ENCODE measurements at places on chromosomes 12 and 14.
A peak's percentile ranks its signal among the peaks of the same experiment; 100 is the strongest.

GRCh38 chr12:101746661-101747060, 7.4 kb upstream of the SYCP3 start:
- DNase-seq = no peak

GRCh38 chr14:60926002-60926401, 54.9 kb downstream of the TRMT5 start:
- DNase-seq = no peak

DNA sequence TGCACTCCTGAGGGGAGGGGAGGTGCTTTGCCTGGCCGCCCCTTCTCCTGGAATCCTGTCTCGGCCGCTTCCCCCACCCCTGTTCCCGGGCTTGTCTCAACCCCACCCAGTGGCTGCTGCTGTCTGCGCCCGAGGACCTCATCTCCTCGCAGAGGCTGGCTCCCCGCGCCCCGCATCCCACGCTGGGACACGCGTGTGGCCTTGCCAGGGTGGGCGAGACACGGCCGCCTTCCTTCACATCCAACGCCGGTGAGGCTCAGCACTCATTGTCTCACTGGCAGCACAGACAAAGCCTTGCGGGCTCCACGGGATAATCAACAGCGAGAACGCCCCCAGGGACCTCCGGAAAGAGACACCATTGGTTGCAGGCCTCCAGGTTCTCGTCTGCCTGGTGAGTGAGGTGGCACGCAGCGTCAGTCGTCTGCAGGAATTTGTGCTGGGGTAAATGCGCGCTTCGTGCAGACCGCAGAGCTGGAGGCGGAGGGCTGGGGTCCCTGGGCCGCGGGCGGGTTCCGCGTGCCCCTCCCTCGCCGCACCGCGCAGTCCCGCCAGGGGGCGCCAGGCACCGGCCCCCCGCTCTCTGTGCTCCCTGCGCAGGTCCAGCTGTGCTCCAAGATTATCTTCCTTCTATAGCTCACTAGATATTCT, 26.8 kb downstream of the CCDC177 start:
- DNase-seq = peak; percentile 64

DNA sequence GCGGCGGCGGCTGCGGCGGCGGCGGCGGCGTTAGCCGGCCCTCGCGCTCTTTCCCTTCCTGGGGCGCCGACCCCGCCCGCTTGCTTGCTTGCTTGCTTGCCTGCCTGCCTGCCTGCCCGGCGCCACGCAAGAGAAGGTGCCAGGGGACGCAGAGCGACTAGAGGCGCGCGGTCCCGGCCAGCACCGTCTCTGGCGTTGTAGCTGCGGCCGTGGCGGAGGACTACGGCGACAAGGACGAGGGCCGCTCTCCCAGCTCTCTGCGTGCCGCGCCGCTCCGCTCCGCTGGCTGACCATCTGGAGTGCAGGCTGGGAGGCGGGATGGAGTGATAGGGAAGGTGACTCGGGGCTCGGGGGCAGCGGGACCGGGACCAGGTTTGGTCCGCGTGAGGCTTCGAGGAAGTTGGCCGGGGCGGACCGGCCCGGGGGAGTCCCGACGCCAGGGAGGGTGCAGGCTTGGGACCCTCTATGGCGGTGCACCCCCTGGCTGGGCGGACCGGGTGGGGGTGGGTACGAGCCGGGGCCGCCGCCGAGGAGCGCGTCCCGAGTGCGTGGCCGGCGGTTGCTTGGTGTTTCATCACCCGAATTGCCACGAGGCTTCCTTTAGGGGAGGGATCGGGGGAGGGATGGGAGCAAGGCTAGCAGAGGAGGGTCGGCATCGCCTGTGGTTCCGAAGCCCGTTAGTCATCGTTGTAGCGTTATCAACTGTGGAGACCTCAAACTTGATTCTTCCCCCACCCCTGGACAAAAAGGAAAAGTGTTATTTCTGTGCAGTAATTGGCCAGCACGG, 471 bp downstream of the XPOT start:
- DNase-seq = peak; percentile 45

DNA sequence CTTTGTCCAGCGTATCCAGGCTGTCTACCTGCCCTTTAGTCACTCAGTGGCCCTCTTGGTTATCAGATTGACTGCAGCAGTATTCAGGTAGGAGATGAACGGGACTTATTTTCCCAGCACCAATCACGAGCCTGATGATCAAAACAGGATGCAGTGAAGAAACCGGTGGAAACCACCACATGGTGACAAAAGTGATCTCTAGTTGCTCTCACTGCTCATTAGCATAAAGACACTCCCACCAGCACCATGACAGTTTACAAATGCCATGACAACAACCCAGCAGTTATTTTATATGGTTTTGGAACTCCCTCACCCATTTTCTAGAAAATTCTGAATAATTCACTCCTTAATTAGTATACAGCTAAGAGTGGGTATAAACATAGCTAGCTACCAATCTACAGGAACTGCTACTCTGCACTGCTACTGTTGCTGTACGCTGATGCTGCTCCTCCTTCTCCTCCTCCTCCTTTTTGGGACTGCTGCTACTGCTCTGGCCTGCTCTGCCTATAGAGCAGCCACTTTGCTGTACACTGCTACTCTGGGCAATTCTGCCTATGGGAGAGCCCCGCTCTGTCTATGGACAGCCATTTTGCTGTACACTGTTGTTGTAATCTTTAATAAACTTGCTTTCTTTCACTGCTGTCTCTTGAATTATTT, 142.5 kb upstream of the SSTR1 start:
- DNase-seq = no peak

DNA sequence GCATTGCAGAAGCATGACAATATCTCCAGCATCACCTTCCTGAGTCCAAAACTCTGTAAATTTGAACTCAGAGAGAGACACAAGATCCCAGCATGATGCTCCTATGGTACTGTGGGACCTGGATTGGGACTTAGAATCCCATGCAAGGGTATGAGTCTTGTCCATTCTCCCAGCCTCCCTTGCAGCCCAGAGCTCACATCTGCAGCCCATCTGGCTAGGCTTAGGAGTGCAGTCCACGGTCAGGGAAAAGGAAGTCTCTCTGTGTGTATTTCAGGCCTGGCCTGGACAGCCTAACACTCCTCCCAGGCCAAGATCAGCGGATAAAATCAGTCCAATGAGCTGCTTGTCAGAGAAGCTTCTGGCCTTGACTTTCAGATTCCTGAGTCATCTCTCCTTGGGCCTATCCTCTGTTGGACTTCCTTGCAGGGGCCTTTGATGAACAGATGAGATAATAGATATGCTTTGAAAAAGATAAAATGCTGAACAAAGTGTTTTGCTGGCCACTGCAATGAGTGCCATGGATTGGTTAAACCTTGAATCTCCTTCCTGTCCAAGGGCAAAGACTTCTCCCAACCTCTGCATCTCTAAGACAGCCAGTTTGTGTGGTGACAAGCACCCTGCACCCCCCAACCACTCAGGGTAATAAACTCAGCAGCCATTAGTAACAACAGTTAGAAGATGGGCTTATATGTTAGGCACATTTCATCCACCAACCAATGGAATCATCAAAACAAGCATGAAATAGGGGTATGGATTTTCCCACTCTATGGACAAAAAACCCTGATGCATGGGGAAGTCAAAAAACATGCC, 412.8 kb upstream of the TBX3 start:
- no peak for DNase-seq

GRCh38 chr12:9735601-9736000, 2.7 kb upstream of the CLECL1 start:
- no peak for DNase-seq

DNA sequence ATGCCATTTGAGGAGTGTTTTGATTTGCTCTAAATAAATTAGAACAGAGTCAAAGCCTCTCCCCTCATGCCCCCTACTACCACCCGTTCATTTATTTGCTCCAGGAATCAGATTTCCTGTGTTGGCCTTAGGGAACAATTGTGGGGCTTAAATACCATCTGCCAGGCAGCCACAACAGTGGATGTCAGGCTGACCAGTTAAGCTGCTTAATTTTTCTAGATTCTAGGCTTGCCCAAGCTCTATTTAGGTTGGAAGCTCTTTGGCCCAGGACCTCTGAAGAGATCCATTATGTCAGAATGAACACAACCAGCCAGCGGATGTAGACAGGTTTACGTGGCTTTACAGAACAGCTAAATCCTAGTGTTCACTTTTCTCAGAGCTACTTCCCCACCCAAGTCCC, 1.0 kb upstream of the TIMELESS start:
- no peak for DNase-seq

GRCh38 chr12:132066345-132066685, 77.8 kb downstream of the DDX51 start:
- no peak for DNase-seq

DNA sequence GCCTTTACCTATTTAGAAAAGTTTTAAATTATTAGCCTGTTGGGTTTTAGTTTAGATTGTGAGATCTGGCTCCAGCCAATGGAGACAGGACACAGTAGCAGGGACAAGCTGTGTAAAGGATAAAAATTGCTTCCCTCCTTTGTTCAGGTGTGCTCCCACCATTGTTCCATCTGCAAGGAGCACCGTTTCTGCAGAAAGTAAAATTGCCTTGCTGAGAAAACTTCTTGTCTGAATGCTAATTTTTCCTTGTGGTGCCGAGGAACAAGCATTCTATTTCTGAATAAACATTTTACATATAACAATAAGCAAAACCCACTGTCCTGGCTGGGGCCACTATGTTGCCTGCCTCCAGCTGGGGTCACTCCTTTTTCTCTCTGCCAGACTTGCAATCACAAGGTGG, 72.7 kb upstream of the ZFP36L1 start:
- no peak for DNase-seq

DNA sequence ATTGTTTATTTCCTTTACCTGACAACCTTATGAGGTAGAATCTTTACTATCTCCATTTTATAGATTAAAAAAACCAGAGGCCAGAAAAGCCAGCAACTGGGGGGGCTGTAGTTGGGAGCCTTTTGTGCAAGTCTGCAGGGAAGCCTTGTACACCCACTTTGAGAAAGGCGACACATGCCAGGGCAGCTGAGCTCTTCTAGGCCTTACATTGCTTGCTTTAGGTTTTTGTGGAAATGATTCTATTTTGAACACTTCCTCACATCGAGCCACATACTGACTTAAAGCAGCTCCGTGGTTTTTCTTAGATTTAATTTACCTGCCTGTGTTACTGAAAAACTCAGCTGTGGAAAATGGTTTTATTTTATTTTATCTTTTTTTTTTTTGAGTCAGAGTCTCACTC, 34.6 kb downstream of the EP400 start:
- no peak for DNase-seq

DNA sequence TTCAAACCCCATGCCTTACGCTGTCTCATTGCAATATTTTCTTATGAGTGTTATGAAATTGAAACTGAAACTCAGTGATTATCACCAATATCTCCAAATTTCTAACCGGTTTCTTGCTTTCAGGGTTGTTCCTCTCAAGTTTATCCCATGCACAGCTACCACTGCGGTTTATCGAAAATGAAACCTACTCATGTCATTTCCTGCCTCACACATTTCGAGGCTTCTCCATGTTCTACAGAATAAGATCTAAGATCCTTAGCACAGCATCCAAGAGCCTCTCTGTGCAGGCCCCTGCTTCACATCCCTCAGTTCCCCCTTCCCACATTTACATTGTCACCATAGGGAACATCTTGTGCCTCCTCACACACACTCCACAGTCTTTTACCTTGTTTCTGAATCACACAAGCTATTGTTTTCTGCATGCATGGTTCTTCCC, 45.5 kb upstream of the FAR2 start:
- DNase-seq = no peak

- DNase-seq = no peak
Measured at GRCh38 chr14:70707138-70708038, 65.7 kb downstream of the TTC9 start.

GRCh38 chr14:91358654-91359220, 58.9 kb downstream of the CCDC88C start:
- DNase-seq = no peak

GRCh38 chr12:117985182-117985581, 16.4 kb upstream of the KSR2 start:
- DNase-seq = no peak

- no peak for DNase-seq
Measured at GRCh38 chr14:99509871-99510555, 28.8 kb downstream of the CCNK start.

DNA sequence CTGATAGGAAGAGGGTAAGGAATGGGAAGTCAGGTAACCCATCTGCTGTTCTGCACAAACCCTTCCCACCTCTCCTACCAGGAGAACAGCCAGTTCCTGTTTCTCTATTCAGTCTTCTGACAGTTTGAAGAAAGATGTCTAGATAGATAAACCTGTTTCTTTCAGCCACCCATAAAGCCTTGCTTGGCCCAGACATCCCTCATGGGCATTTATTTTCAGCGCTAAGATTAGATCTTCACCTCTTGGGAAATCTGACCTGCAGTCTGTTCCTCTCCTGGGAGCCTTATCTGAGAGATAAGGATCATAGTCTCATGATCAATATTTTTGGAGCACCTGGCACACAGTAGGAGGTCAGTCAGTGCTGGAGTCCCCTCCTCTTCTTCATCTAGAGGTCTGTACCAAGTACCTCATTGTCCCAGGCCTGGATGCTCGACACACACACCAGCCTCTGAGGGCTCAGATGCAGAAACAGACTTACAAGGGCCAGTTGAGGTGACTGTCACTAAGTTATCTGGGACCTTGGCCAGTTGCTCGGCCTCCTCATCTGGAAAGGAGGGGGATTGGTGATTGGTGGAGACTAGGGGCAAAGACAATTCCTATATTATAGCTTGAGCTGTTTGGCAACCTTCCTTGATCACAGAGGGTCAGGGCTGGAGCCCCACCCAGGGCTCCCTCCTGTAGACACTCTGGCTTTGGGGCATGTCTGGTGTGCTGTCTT, 18.2 kb downstream of the ACVRL1 start:
- DNase-seq = no peak

DNA sequence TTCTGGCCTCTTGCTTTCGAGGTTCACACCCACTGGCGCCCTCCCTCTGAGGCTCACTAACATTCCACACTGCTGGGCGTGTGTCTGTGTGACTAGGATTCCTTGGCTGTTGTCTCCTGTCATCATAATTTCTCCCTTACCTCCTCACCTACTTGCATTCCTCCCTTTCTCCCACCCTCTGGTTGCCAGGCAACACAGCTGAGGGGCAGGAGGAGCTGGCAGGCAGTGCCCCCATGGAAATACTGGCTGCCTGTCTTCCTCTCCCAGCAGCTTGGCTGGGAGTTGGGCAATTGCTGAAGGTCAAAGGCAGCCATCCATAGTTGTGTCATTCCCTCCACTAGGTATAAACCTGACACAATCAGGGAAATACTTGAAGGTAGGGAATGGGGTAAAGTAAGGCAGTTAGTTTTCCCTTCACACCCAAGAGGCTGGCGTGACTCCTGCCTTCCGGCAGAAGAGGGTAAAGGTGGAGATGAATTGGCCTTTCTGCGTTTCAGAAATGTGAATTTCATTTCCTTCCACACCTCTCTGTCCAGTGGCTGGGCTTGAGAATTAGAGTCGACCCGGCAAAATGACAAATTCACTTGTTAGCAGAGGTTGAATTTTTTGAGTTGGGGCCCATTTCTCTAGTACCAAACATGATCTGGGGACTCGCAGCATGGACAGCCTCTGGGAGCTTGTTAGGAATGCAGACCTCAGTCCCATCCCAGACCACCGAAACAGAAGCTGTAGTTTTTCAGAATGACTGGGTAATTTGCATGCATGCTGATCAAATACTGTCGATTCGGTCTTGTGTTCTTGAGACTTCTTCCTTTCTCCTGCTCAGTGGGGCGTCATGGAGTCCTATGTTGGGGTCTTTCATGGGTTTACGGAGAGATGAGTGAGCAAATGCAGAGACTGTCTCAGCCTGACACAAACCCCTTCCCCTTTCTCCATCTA, 24.3 kb upstream of the EMP1 start:
- no peak for DNase-seq

GRCh38 chr14:76576047-76576741, 185.1 kb upstream of the VASH1 start:
- no peak for DNase-seq

- DNase-seq = no peak
Measured at GRCh38 chr12:104955703-104956102, 2.4 kb downstream of the SLC41A2 start.

- DNase-seq = no peak
Measured at GRCh38 chr14:39229601-39230110, 4.1 kb upstream of the MIA2 start.

All from nucleus accumbens (tissue), 56 donors.